ENCODE measurements at places on chromosomes 1 and 21.

GRCh38 chr21:15078180-15078579 is 13.4 kb upstream of the NRIP1 start:
- no peak overlapping the region for H3K4me3 ChIP-seq
- no peak overlapping the region for H3K27ac ChIP-seq
- H3K4me1 ChIP-seq: no peaks in the 10 kb centered on the region
- no peaks in the 10 kb centered on the region for H3K36me3 ChIP-seq
- H3K27me3 ChIP-seq: peaks cover 4% of the 10 kb centered on the region
- DNase-seq: no peak

GRCh38 chr1:18309552-18310155 is 171.1 kb upstream of the KLHDC7A start:
- H3K27ac ChIP-seq: no peak overlapping the region
- no peaks in the 10 kb centered on the region for H3K36me3 ChIP-seq
- no peaks in the 10 kb centered on the region for H3K4me1 ChIP-seq
- DNase-seq: no peak
- H3K4me3 ChIP-seq: no peak overlapping the region

DNA sequence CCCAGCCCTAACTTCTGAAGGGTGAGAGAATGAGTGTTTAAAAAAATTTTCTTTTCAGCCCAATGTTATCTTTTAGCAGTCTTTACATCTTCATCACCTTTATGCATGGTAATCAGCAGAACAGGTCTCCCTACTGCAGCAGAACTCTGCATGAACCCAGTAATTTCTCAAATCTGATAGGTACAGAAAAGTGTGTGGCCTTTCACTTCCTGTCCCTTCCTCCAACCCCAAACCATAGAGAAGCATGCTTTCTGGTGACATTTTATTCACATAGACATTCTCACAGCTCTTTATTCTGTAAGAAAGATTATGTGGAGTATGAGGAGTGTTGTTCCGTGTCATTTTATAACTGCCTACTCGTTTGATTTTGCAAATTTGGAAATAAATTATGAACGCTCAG is 68.6 kb downstream of the RPAP2 start:
- DNase-seq: no peak
- H3K27ac ChIP-seq: no peak overlapping the region
- no peaks in the 10 kb centered on the region for H3K4me1 ChIP-seq
- H3K27me3 ChIP-seq: no peaks in the 10 kb centered on the region
- H3K4me3 ChIP-seq: no peak overlapping the region

DNA sequence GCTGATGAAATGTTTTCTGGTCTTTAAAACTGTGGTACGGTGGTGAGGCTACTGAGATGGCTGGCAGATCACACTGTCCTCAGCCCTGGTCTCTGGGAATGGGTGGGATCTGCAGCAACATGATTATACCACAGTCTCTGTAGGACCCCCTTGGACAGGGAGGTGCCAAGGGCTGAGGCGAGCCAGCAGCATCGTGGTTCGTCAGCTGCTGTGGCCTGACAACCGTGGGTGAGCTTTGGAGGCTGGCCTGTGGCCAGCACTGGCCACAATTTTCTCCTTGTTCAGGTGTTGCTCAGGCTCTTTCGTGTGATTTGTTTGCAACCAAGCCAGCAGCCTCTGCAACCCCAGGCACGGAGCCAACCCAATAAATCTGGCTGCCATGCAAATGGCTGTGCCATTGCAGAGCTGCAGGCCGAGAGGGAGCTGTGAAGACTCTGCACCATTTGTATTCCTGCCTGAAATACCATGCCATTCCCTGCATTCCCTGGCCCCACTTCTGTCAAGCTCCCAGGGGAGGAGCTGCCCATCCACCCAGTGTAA is 70.9 kb downstream of the PCP4 start:
- no peaks in the 10 kb centered on the region for H3K36me3 ChIP-seq
- no peak overlapping the region for H3K27ac ChIP-seq
- no peaks in the 10 kb centered on the region for H3K4me1 ChIP-seq
- DNase-seq: no peak
- no peak overlapping the region for H3K4me3 ChIP-seq

DNA sequence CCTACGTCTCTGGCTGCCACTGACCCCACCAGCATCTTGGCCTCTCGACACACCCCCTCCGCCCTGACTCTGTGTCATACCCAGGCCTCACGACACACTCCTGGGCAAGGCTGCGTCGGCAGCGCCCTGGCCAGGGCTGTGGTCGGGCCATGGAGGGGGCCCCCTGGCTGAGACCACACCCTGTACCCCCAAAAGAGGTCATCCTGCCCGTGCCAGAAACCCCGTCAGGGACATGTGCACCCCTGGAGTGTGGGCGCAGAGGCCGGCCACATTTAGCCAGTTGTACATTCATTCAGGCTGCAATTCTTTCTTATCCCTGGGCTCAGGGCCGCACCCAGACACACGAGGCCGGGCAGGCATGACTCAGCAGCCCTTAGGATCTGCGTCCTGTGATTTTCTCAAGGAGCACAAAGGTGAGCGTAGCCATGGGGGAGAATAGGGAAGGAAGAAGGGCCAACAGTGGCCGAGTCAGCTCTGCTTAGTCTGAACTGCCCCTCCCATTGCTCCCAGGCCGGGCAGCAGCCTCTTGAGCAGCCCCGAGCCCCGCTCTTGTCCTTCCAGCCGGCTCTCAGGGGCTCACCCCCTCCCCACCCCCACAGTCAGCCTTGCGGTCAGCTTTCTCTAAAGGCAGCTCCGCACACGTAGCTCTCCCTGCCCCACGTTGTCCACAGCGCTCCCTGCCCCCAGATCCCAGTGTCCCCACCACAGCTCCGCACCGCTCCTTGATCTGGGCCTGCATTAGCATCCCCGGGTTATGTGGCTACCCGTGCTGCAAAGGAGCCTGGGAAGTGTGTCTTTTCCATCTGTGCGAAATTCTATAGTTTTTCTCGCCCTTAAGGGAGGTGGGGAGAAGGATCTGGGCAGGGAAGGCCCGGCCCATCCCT is 7.9 kb downstream of the CSTB start:
- H3K4me3 ChIP-seq: no peak overlapping the region
- peaks cover 14% of the 10 kb centered on the region for H3K4me1 ChIP-seq
- H3K27ac ChIP-seq: peak overlapping the region; percentile 19
- peak; percentile 75 for DNase-seq

DNA sequence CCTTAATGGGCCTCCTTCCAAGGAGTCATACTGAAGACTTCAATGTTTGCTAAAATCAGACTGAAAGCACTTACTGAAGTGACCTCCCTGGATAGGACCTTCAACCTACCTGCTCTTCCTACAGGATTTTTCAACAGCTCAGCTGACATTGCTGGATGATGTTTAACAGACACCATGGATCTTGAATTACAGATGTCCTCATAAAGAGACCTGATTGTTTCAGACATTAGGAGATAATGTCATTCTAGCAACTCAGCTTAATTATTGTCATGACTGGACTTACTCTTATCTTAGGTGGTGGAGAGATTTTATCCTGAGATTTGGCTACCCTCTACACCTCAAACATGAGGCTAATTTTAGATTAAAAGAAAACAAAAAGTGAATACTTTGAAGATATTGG is 73.9 kb upstream of the SDC3 start:
- H3K36me3 ChIP-seq: peaks cover 21% of the 10 kb centered on the region
- no peak overlapping the region for H3K4me3 ChIP-seq
- H3K27me3 ChIP-seq: no peaks in the 10 kb centered on the region
- H3K27ac ChIP-seq: no peak overlapping the region
- peaks cover 8% of the 10 kb centered on the region for H3K4me1 ChIP-seq
- DNase-seq: no peak

DNA sequence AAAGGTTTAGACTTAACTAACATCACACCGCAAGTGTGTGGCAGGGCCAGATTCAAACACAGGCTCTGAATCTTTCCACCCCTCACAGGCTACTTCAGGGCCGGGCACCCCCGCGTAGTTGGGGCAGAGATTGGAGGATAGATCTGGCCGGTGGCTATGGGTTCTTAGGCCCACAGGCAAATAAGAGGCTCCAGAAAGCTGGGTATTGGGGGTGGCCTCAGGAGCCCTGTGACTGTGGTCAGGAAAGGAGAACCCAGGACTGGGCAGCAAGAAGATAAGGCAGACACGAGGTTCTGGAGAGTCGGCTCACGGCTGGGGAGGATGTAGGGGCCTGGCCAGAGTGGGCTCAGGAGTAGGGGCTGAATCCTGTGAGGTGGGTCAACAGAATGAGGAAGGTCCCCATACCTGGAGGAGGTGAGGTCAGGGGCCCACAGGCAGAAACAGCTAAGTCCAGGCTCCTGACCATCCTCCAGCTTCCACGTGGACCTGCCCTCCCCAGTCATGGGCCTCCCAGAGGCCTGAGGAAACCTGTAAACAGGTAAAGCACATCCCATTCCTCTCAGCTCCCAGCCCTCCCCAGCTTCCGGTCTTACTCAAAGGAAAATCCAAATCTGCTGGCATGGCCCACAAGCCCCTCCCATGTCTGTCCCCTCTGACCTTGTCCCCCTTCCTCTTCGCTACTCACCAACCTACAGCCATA is 306.2 kb downstream of the MATN1 start:
- H3K4me1 ChIP-seq: no peaks in the 10 kb centered on the region
- no peak overlapping the region for H3K27ac ChIP-seq
- H3K36me3 ChIP-seq: no peaks in the 10 kb centered on the region
- no peak overlapping the region for H3K4me3 ChIP-seq
- H3K27me3 ChIP-seq: no peaks in the 10 kb centered on the region
- no peak for DNase-seq

DNA sequence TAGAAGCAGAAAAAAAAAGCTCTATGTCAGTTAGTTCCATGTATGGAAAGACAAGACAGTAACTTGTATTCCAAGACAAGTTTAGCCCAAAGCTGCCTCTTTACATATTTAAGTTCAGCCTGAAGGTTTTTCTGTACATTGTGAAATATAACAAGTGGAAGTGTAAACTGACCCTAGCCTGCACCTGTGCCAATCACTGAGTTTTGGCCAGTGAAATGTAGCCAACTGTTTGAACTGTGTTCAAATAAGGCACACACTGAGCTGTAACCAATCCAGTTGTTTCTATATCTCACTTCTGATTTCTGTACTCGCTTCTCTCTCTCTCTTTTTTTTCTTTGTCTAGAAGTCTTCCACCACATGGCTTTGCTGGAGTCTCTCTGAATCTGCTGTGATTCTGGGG is 1227.1 kb downstream of the NCAM2 start:
- no peak for DNase-seq
- no peaks in the 10 kb centered on the region for H3K27me3 ChIP-seq
- H3K36me3 ChIP-seq: no peaks in the 10 kb centered on the region

GRCh38 chr1:172630056-172630818 is 28.7 kb upstream of the FASLG start:
- peaks cover 13% of the 10 kb centered on the region for H3K4me1 ChIP-seq
- H3K36me3 ChIP-seq: no peaks in the 10 kb centered on the region
- peak overlapping the region; percentile 32 for H3K27ac ChIP-seq
- DNase-seq: peak; percentile 61

DNA sequence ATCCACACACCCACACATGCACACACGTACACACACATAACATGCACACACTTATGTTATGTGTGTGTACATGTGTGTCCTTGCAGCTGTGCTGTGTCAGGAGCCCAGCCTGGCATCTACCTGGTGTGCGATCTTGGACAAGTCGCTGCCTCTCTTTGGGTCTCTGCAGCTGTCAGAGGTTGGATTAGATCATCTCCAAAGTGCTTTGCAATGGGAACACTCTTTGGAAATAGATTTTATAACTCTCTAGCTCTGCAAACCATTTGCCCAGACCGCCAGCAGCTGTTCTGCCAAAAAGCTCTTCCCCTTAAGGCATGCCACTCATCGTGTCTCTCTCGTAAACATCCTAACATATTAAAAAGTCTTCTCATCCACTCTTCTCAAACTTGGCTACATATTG is 4.7 kb downstream of the PKP1 start:
- peaks cover 84% of the 10 kb centered on the region for H3K27me3 ChIP-seq
- peaks cover 2% of the 10 kb centered on the region for H3K4me1 ChIP-seq
- DNase-seq: no peak
- no peaks in the 10 kb centered on the region for H3K36me3 ChIP-seq

GRCh38 chr1:225883616-225884265 is 1.6 kb upstream of the TMEM63A start:
- H3K4me1 ChIP-seq: peaks cover 12% of the 10 kb centered on the region
- H3K27ac ChIP-seq: no peak overlapping the region
- H3K4me3 ChIP-seq: no peak overlapping the region

Measured in IMR-90 (cell line).